Activated gamma-delta T cell treated with anti-CD3 and anti-CD28 coated beads, Interleukin-2, amount 50 U/mL, for 16 hours (primary cell): ENCODE measurements at places on chromosomes 1 and 21.

- no peak for DNase-seq
These were observed 4.8 kb downstream of the KIAA1614 start for GRCh38 chr1:180917306-180918065.

DNA sequence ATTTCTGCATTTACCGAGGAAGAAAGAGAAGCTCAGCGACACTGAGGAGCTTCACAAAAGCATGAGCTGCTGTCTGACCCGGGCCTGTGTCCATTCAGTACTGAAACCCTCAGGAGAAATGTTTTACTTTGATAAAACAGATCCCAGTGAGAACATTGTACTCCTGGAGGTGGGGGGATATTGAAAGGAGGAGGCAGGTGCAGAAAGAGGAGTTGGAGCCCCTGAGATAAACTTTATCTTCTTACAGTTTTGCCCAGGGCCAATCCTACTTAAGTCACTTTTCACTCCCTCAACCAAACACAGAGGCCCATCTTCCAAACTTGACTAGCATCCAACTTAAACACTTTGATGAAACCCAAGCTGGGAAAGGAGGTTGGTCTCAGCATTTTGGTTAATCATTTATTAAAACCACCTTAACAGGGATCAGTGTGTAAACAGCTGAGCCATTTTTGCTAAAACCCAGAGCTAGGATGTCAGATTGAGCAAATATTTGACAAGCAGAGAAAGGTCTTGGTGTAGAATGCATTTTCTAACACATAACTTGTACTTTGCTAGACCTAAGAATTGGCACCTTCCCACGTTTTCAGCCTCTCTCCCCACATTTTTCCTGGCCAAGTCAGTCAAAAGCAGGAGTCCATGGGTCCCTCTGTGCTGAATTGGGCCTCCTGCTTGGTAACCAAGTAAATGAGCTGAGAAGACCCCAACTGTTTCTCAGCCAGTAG lies 32.5 kb upstream of the SARS1 start:
- DNase-seq = no peak

- no peak for DNase-seq
These were observed 136.9 kb downstream of the CACNA1E start for GRCh38 chr1:181620183-181620582.

- DNase-seq = peak; percentile 71
These were observed 3.2 kb downstream of the GPR3 start for GRCh38 chr1:27395441-27396195.

GRCh38 chr21:35475009-35475408 lies 425.9 kb upstream of the RUNX1 start:
- no peak for DNase-seq

DNA sequence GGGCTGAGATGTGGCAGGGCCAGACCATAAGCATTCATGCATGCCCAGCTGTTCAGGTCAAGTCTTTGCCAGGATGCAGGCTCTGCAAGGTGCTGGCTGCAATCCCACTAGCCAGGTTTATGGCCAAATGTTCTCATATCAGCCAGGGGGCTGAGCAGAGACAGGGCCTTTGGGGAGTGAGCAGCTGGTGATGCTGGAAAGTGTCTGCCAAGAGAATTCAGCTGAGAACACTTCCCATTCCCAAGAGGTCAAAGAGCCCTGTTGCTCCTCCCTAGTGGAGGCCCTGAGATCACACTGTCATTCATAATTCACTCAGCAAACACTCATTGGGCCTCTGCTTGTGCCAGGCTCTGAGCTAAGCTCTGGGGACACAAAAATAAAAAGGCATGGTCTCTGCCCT lies 150.3 kb downstream of the DMRTA2 start:
- no peak for DNase-seq

GRCh38 chr1:51572365-51572764 lies 44.5 kb upstream of the OSBPL9 start:
- no peak for DNase-seq

GRCh38 chr1:111852261-111852721 lies 96.6 kb downstream of the DDX20 start:
- no peak for DNase-seq

DNA sequence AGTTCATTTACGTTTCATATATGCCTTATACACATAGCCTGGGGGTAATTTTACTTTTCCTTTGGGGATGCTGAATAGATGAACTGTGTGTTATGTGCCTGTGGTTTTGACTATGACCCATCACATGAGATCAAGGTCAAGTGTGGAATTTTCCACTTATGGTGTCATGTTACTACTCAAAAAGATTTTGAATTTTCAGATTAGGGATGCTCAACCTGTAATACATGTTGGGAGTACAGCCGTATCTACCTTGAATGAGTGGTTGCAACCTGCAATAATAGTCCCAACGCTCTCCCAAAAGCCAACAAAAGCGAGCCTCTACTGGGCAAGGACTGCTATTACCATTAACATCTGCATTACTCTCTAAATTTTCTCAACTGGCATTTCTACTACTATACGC lies 68.5 kb upstream of the SDC3 start:
- DNase-seq = no peak

DNA sequence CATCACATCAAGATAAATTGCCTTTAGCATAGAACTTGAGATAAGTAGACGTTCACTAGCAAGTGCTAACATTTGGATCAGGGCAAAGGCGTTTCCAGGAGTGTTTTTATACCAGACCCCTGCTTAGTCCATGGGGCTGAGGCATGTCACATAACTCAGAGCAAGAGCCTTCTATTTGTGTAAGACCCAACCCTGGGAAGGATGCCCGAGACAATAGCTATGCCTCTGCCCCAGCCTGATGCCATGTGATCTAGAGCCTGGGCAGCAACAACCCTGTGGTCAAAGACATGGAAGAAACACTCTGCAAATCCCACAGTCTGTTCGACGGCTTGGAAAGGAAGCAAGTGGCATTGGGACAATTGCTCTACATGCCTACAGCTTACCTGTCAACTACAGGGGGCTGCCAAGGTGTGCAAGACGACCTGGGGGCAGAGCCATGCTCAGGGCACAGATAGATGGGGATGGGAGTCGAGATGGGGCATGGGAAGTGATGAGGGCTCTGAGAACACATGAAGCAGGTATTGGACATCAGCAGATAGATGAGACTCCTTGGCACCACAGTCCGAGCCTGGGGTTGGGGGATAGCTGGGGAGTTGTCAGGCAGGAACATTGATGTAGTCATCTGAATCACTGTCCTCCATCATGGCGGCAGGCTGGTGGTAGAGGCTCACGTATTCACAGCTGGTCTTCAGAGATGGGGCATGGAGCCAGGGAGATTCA lies 7.3 kb downstream of the IL24 start:
- DNase-seq = no peak

DNA sequence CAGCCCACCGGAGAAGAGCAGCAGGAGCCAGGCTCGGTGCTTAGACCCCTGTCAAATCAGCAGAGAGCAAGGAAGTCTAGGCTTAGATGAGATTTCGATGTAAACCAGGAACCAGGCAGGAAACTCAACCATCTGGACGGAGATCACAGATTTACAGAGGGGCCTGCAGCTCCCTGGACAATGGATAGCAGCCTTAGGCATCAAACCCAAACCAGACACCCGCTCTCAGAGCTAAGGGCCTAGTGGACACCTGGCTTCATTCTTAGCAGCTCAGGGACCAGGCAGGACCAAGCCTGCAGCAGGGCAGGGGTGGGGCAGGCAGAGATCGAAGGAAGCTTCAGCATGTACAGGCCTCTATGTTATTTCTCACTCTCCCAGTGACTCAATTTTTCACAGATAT lies 127.8 kb upstream of the FMN2 start:
- DNase-seq = no peak

GRCh38 chr1:67346982-67347381 lies 39.3 kb downstream of the IL12RB2 start:
- no peak for DNase-seq

- no peak for DNase-seq
These were observed 212.7 kb upstream of the SAMSN1 start for GRCh38 chr21:14758849-14759248.

- no peak for DNase-seq
These were observed 126.8 kb downstream of the ITSN1 start for GRCh38 chr21:33769057-33769456.

GRCh38 chr1:194078765-194079164 lies 892.4 kb upstream of the B3GALT2 start:
- no peak for DNase-seq

DNA sequence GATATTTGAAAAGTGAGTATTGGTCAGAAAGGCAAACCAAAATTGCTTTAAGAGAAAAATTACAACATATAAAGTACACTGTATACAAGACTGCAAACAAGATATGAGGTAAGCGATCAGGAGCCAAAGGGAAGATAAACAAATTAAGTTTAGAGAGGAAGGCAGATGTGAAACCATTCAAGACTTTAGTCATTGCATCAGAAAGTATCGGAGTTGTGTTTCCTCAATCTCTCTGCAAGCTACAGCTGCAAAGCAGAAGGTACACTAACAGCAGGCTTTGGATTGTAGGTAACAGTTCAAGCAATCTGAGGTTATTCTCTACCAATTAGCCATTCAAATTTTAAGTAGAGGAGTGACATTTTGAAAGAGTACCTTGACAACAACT lies 21.3 kb upstream of the TLCD4 start:
- no peak for DNase-seq

DNA sequence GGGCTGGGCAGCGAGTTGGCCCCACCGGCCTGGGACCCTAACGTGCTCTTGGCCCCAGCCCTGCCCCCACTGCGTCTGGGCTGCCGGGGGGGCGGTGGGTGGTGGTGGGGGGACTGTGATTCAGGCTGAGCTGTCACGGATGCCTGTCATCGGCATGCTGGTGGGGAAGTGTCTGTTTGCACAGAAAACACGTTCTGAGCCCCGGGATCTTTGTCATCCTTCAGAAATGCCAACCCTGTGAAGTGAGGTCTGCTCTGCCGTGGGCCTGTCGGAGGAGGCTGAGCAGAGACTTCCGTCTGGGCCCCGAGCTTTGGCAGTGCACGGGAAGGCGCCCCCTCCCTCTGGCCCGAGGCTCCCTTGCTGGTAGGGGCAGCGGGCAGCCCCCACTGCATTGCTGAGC lies 24.3 kb upstream of the PLCH2 start:
- no peak for DNase-seq

DNA sequence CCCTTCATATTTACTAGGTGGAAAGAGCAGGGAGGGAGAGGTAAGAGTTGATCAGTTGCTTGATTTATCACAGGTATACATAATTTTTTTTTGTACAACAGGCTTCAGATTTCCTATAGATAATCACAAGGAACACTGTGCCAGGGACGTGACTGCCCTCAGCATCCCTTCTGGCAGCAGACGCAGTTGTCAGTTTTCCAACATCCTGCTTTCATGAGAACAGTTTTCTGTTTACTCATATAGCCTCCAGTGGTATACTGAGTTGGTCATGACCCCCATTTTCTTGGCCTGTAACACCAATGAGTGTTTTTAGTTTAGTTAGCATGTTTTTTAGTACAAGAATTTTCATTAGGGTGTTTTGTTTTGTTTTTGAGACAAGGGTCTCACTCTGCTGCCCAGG lies 37.9 kb upstream of the PTPRF start:
- no peak for DNase-seq

DNA sequence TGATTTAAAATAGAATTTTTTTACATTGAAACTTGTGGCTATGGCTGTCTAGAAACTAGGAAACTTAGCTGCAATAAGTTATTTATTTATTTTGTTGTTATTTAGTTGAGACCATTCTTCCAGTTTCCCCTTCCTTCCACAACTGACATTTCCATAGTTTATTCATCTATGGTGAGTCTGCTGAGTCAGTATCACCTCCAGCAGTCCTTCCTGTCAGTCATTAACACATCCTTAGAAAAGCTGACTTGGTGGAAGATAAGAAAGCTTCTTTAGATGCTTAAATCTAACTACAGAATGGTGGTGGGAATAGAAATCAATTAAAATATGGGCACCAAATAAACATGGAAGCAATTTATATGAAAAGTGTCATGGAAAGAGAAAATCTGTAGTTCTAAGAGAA lies 714.0 kb downstream of the RWDD3 start:
- DNase-seq = no peak

- DNase-seq = no peak
These were observed 81.1 kb downstream of the SIK1 start for GRCh38 chr21:43345746-43346409.

GRCh38 chr1:157114183-157115121 lies 14.8 kb upstream of the ETV3L start:
- no peak for DNase-seq

GRCh38 chr1:25232866-25233784 lies 823 bp upstream of the SYF2 start:
- peak; percentile 22 for DNase-seq

GRCh38 chr1:206135248-206135647 lies 18.1 kb upstream of the AVPR1B start:
- no peak for DNase-seq

DNA sequence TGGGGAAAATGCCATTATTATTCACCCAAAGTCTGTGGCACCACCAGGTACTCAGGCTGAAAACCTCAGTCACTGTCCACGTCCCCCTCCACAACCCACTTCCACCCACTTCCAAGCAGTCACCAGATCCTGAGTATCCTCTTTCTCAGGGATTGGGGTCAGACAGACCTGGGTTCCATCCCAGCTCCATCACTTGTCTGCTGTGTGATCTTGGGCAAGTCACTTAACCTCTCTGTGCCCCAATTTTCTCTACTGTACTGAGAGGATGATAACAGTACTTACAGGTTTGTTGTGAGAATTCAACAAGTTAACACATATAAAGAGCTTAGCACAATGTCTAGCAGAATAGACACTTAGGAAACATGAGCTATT lies 29.7 kb upstream of the FOXO6 start:
- DNase-seq = no peak

DNA sequence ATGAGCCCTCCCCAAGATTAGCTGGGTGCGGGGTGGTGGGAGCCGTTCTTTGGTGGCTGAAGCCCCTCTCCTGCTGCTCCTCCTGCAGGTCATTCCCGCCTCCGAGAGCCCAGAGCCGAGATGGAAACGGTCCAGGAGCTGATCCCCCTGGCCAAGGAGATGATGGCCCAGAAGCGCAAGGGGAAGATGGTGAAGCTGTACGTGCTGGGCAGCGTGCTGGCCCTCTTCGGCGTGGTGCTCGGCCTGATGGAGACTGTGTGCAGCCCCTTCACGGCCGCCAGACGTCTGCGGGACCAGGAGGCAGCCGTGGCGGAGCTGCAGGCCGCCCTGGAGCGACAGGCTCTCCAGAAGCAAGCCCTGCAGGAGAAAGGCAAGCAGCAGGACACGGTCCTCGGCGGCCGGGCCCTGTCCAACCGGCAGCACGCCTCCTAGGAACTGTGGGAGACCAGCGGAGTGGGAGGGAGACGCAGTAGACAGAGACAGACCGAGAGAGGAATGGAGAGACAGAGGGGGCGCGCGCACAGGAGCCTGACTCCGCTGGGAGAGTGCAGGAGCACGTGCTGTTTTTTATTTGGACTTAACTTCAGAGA lies 448 bp downstream of the G0S2 start:
- no peak for DNase-seq

DNA sequence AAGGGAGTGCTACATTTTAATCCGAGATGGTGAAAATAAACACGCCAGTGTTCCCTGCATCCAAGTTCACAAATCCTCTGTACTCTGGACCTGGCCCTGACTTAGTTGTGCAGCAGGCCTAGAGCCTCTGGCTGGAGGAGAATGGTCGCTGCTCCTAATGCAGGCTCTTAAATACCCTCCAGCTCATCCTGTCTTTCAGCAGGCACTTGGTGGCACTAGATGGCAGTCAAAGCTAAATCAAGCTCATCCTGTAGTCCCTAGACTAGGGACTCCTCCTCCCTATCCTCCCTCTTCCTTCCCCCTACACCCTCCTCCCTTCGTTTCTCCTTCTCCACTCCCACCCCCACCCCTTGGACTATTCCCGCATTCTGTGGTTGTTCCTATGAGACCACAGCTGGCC lies 41.6 kb upstream of the MTR start:
- DNase-seq = no peak
